Effector memory CD8-positive, alpha-beta T cell (primary cell): ENCODE measurements at places on chromosomes 12 and 14.

DNA sequence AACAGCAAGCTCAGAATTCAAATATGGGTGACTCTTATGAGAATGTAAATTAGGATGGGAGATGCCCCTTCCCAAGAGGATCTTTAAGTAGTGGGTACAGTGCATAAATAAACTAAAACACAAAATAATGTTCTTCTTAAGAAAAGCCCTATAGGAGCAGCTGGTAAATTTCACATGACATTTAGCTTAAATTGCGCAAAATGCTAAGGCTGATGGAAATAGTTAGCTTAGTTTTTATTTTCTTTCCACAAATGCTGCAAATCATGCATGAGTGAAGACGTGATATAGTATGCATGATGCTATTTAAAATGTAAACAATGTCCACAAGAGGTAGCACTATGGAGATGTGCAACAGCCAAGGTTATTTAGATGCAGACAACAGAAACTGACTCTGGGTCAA is 328.1 kb downstream of the ATP23 start:
- no peak for DNase-seq

DNA sequence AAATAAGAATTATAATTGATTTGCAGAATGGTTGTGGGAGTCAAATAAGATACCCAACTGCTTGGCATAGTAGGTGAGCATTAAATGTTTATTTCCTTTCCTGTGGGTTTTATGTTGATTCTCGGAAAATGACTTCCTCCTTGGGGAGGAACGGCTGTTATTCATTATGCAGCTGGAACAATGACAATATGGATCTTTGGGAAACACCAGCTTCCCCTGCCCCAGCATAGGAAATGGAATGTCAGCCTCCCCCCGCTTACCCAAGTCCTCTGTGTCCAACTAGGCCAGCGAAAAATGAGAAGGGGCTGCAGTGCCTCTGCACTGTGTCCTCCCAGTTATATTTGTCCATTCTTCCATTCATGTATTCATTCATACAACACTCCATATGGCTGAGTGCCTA is 11.7 kb upstream of the CCDC177 start:
- DNase-seq, result no peak

- no peak for DNase-seq
Observed at GRCh38 chr12:57200497-57200896, 16.1 kb upstream of the NXPH4 start.

GRCh38 chr14:104166698-104167097 is 28.3 kb downstream of the KIF26A start:
- DNase-seq, result no peak

DNA sequence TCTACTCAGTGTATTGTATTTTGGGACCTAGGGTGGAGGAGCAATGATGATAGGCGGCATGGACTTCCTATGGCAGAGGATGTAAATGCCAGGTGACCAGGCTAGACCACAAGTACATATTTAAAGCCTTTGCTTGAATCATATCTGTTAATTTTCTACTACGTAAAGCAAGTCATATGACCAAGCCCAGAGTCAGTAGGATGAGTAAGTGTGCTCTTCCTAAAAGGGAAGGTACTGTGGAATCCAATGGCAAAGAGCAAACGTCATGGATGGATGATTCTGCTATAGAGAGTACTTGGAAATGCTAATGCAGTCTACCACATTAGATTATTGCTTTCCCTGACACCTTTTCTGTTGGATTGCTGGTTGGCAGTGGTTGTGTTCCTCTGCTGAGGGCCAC is 16.8 kb downstream of the GPATCH2L start:
- DNase-seq, result no peak

- no peak for DNase-seq
Observed at GRCh38 chr12:43277651-43278540, 274.1 kb downstream of the ADAMTS20 start.

GRCh38 chr12:51763743-51764142 is 84.8 kb downstream of the FIGNL2 start:
- DNase-seq, result no peak

GRCh38 chr14:46401066-46401465 is 250.5 kb downstream of the RPL10L start:
- DNase-seq, result no peak

- peak; percentile 71 for DNase-seq
Observed at GRCh38 chr12:32755654-32756475, at the start of gene YARS2. Gene YARS2 (minus strand): TSS chr12:32755897. CDS start chr12:32755874, 23 bp downstream.

DNA sequence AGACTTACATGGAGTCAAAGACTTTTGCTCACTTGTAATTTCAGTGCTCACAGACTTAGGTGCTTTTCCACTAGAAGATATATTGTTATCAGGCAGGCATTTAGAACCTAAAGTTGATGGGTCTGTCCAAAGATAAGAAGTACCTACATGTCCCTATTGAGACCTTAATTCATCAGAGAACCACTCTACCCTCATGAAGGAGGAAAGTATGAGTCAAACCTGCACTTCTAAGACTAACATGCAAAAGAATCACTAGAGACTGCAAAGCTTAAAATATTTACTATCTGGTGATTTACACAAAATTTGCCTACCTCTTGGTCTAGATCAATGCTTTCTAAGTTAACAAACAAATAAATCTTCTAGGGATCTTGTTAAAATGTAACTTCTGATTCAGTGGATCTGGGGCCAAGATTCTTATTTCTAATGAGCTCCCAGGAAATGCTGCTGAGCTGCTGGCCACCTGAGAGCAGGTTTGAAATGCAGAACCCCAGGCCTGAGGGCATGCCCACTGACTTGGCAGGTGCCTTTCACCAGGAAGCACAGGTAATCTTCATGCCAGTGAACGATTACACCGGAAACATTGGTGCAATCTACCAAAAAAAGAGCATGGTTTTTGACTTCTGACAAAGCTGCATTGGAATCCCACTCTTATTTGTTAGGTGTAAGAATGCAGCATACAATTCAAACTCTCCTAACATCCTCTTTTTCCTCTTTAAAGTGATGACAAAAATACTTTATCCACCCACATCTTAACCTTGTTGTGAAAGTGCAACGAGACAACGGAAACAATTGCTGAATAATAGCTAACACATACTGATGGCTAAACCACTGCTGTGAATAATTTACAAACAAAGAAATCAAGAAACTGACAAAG is 214.2 kb downstream of the ADAMTS20 start:
- no peak for DNase-seq

DNA sequence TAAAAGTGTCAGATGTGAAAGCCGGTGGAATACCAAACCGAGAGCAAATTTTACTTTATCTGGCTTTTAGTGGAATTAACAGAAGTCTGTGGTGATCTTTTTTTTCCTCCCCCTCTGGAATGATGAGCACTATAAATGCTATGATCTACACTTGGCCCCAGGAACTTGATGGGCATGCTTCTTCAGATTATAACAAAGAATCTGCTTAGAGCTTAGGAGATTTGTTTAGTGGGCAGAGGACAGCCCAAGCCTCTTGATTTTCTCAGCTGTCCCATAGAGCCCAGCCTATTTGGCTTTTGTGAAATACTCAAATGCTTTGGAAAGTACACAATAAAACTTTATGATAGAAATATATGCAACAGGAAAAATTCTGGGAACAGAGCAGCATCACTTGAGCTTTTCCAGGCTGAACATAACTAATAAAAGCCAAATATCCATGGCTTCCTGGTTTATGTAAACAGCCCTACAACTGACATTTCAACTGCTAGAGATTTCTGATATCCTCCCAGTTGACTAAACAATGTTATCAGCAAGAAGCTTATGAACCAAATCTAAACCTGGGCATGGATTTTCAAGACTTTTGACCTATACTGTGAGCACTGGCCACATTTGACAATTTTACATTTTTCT is 149.6 kb downstream of the PLXNC1 start:
- no peak for DNase-seq

DNA sequence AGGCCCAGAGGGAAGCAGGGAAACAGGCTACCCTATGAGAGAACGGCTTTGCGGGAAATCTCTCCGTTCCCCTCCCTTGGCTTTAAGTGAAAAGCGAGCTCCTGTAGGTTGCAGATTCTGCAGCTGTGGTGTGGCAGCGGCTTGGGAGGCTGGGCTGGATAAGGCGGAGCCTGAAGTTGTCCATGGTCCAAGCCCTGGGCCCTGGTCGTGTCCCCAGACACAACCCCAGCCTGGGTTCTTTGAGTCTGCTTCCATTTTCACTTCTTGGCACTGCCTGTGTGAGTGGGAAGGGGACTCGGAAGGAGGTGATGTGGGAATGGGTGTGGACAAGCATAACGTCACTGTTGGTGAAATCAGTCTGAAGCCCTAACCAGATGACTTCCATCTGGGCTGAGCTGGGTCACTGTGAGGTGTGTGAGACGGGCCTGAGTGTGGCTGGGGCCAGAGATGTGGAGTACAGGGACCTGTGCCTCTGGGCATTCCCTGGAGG is 43.0 kb upstream of the CTDSP2 start:
- DNase-seq, result no peak

GRCh38 chr12:111642681-111643426 is 42.9 kb downstream of the BRAP start:
- no peak for DNase-seq

DNA sequence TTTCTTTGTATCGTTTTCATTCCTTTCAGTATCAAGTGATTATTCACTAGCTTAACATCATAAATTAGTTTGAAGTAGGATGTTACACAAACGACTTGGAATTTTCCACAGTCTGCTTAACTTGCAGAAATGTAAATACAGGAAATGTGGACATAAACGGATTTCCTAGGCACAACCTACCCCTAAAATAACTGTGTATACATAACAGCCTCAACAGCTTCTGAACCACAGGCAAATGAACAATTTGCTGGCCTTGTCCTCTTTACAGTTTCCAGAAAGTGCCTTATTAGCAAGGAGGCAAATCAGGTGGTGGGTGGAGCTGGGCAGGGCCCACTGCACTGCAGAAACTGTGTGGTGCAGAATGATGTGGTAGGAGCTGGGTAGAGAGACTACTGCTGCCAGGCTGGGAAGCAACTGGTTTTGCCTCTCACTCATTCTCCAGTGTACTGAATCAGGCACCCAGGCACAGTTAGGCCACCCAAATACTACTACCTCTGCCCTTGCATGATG is 14.1 kb downstream of the DRAM1 start:
- DNase-seq, result no peak

GRCh38 chr12:129641926-129642325 is 261.9 kb downstream of the TMEM132D start:
- DNase-seq, result no peak

GRCh38 chr14:79708426-79709388 is 502.6 kb downstream of the DIO2 start:
- DNase-seq, result no peak

DNA sequence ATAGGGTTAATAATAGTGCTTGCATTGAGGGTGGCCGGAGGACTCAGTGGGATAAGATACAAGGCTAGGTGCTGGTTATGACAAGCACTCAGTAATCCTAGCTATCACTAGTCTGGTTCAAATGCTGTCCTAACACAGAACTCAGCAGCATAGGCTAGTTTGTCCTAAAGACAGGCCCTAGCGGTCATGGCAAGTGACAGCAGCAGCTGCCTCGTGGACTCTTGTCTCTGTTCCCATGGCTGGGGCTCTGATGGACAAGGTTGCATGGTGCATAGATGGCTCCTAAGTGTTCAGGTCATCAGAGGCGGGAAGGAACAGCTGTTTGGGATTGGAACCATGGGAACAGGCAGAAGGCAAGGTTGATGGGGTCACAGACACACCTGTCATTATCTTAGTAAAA is 42.4 kb upstream of the IGF1 start:
- DNase-seq, result no peak

DNA sequence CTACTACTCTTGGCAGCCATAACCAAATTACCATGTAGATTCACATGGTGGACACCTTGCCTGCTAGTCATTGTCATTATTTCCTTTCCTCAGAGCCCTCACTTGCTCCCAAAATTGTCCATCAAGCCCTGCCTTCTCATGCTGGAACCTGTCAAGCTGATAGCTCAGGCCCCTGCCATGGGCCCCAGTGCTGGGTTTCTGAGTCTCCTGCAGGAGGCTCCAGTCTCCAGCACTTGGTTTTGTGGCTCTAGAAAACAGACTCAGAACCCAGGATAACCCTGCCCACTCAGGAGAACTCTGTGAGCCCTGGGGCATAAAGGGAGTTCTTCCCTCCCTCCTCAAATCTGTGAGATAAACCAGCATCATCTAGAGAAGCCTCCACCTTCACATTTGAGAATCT is 10.8 kb downstream of the KRT71 start:
- no peak for DNase-seq

DNA sequence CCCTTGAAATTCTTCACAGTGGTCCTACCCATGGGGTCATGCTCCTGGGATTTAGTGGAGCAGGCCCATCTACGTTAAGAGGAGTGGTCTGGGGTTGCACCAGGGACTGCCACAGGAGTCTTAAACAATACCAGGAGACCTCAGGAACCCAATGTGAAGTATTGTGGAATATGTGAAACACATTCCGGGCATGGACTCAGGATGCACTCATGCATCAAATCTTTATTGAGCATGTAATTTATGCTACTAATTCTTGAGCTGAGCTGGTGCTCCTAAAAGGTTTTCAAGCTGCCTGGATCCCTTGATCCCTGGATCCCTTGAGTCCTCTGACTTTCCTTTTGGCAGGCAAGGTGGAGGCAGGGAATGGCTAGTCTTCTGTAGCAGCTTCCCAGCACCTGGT is 8.8 kb downstream of the SERPINA10 start:
- no peak for DNase-seq

GRCh38 chr12:98592825-98593322 is 612 bp upstream of the SLC25A3 start:
- DNase-seq, result peak; percentile 11
